ENCODE measurements at places on chromosomes 2 and 18.

- DNase-seq: no peak
Measured at GRCh38 chr2:130381619-130382018, 25.8 kb downstream of the PTPN18 start.

DNA sequence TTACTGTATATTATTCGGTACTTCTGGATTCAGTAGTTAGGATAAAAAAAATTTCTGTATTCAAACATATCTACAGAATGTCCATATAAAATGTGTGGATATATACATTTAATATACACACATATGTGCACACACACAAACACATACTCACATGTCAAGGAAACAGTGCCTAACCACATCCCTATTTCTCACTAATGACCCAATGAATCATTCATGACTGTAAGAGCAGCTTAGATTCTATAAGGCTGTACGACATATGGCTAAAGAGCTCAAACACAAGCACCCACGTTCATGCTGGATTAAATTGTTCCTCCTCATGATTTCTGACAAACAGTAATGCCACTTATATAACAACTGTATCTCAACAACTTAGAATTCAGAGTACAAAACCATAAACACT, 457.3 kb downstream of the ADCYAP1 start:
- peak; percentile 38 for DNase-seq

DNA sequence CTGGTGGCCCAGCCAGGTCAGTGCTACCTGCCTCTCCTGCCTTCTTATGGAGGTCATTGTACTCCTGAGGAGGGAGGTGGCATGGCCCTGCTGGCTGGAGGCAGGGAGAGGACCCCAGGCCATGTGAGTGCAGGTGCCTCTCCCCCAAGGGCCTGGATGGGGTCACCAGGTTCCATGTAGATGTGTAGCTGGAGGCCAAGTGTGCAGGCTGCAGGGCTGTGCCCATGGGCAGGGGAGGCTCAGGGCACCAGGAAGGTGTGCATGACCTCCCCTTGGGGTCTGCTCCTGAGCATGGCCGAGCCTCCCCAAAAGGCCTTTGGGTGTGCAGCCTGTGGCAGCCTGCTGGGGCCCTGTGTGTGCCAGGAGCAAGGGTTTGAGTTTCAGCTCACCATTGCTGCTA, 128.1 kb upstream of the HDAC4 start:
- DNase-seq: no peak

- DNase-seq: no peak
Measured at GRCh38 chr2:60522462-60522861, 31.0 kb downstream of the BCL11A start.

GRCh38 chr2:102004581-102004980, 12.8 kb downstream of the IL1R2 start:
- no peak for DNase-seq

DNA sequence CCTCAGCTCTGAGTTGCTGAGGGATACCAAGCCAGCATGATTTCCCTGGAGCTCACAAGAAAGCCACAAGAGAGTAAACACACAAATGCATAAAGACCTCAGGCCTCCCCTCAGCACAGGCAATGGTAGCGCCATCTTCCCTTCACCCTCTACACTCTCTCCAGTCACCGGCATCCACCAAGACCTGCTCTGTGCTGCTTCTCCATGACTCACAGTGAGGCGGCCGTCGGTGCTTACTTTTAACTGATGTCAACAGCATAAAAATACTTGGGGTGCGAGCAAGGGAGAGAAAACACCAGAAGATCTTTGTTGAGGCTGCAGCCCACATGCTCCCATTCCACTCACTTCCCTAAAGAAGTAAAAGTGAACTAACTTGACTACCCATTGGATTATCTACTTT, 46.7 kb downstream of the L3MBTL4 start:
- no peak for DNase-seq

DNA sequence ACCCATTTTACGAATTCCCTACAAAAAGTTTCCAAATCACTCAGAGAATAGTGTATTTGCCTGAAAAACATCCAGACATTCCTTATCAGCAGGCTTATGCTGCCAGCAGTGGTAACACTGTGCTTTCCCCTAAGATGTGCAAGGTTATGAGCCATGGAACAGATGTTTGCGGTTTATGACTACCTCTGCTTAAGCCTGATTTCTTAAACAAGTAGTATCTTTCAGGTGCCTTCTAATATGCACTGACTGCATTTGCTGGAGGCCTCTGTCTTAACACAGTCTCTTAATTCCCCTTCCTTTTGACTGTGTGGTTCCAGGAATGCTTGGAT, 54.8 kb downstream of the CDC42EP3 start:
- no peak for DNase-seq

DNA sequence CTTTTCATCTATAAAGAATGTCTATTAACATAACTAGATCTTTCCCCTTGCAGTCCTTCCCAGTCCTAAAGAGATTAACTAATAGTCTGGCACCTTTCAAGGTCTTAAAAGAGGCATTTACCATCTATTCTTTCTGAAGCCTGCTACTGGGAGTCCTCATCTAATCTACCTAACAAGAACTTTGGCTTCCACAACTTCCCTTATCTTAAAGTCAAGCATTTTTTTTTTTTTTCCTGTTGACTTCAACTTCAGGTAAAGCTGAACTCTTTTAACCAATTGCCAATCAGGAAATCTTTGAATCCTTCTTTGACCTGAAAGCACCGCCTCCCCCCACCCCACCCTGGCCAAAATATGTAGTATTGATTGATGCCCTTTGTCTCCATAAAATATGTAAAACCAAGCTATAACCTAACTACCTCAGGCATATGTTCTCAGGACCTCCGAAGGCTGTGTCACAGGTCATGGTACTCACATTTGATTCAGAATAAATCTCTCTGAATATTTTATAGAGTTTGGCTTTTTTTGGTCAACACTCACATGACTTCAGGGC, 168.6 kb downstream of the PTPRM start:
- DNase-seq: no peak

- DNase-seq: peak; percentile 49
Measured at GRCh38 chr18:3623769-3624545, 174.0 kb downstream of the TGIF1 start.

GRCh38 chr2:221715523-221716247, 143.6 kb upstream of the EPHA4 start:
- no peak for DNase-seq

DNA sequence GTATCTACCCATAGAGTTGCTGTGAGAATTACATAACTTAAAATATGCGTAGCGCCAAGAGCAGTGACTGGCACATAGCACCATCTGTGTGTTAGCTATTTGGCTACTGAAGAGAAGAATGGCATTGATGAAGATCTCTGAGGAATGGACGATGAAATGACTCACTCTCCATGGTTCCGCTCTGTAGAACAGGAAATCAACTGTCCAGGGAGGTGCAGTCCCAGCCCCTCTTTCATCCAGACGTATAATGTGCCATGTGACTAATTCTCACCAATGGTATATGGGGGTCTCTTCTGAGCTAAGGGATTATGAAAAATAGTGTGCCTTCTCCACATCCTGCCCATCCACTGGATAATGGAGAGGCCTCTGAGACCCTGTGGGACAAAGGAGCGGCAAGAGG, 254.8 kb downstream of the CYP26B1 start:
- DNase-seq: no peak

GRCh38 chr2:207014424-207014823, 75.1 kb downstream of the CPO start:
- DNase-seq: no peak

- DNase-seq: no peak
Measured at GRCh38 chr2:6864923-6865345, 773 bp downstream of the CMPK2 start.

GRCh38 chr18:49041435-49042245, 90.9 kb upstream of the SMAD7 start:
- peak; percentile 4 for DNase-seq

DNA sequence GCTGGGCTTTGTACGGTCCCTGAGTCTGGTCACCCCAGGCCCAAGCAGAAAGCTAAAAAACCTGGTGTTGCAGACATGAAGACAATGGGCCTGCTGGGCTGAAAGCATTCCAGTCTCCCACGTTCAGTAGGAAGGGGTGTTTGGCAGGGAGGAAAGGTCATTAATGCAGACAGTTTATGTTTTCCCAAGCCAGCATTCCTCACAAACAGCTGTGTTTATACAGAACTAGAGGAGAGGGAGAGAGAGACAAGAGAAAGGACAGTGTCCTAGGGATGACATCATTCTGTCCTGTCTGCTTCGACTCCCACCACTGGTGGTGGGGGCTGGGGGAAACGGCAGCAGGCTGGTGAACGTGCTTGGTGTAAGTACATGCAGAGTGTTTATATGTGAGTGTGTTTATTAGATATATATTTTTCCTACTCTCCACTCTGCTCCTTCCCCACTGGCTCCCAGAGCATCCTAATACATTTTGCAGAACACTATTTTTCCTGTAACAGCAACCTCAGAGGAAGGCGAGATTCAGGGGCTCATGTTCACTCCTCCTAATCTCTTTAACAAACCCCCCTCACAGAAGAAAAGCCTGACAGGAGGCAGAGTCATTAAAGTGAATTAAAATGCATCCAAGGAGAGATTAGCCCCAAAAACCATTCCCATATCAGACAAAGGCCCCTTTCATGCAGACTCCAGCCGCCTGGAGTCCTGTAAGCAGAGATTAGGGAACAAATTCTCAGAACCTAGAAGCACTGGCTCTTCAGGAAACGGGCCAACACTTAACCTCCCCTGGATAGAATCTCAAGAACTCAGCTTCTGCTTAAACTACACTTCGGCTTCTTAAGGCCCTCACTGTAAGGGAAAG, 380.4 kb downstream of the TNS1 start:
- DNase-seq: peak; percentile 88

GRCh38 chr2:160478660-160479059, 14.9 kb downstream of the RBMS1 start:
- DNase-seq: no peak

DNA sequence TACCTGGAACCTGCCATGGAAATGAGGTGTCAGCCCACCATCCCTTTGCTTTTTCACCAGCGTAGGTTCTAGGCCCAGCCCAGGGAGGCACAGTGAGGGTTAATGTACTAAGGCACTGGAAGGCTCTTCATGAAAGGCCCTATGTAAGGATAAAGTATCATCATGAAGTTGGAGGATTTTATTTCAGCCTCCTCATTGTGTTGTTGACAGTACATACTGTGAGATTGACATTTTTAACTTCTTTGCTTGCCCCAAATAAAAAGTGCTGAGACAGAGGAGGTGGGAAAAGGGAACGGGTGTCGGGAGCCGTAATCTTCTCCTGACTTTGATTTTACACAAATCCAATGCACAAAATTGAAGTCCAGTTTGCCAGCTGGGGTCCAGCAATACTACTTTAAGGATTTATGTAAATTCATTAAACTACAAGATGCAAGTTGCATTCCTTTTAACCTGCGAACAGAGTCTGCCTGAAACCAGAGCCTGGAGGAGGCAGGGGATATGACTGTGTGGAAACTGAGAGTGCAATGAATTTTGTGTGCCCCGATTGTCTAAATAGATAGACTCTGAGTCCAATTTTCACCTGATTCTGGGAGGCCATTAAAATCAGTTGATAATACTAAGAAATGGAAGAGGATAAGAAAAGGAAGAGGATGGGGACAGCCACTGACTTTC, 5.4 kb upstream of the NCKAP5 start:
- no peak for DNase-seq

DNA sequence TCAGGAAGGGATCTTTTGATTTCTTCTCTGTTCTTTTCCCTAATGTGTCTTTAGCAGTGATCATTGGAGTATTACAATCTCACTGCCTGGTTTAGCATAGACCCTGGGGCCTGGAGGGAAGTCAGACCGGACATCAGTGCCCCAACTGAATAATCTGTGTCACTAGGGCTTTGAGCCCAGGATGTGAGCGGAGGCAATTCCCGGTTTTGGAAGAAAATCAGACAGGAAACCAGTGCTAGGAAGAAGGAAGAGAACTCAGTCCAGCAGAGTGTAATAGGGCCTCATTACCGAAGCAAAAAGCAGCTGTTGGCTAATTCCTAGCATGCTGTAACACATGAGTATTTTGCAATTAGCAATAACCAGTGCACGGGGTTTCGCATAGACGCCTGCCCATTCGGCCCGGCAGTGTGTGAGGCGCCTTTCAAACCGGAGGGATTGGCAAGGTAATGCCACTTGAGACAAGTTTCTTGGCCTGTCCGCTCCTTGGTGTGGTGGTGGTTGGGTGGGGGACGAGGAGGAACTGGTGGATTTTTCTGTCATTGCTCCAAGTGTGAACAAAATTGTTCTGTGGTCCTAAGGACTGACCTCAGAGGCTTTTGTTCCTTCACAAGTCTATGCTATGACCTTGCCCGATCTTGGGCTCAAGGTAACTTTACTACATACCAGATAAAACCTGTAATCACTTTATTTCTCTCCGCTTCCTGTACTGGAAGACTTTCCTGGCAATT, 2.8 kb downstream of the FOSL2 start:
- DNase-seq: peak; percentile 42

GRCh38 chr2:9212010-9212635, 5.5 kb downstream of the ASAP2 start:
- peak; percentile 42 for DNase-seq

DNA sequence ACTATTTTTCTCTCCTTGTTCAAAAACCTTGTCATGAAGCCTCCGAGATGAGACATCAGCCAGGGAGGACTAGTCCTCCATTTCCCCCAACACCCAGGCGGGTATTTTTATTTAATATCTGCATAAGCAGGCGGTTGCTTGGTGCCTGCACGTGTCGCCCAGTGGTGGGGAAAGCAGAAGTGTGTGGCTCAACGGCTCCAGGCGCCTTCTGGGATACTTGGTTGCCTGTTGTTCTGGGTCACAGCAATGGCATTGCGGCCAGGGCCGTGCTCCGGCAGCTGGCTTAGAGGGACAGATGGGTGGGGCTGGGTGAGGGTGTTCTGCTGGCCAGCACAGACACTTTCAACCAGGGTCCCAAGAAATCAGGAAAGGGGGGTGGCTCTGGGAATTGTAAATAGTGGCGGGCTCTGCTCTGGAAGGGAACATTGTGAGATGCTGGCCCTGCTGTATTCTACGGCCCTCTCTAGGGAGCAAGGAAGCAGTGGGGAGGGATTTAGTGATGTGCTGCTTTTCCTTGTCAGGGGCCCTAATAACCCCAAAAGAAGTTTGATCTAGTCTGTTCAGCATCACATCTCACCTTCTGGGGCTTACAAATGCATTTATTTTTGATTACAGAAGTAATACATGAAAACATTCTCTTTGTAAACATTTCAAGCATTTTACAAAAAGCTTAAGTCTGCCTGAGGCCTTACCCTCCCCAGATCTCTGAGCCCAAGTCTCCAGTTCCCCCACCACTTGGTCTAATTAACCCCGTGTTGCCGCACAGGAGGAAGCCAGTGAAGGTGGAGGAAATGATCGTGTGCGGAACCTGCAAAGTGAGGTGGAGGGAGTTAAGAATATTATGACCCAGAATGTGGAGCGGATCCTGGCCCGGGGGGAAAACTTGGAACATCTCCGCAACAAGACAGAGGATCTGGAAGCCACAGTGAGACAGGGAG, 1.1 kb downstream of the VAMP8 start:
- DNase-seq: peak; percentile 59
